Naive thymus-derived CD8-positive, alpha-beta T cell (primary cell): ENCODE measurements at places on chromosomes 13 and 19. TPM values are rescaled to one million over a fixed set of nuclear protein-coding genes. Genes with fewer than 3 reads are reported as not detected.

Gene KCNN4
- 92.9 TPM for total RNA-seq

Gene RTBDN
- total RNA-seq: not detected

Gene GPR4
- not detected for total RNA-seq

Gene IL11
- not detected for total RNA-seq

Gene SIGLEC5
- not detected for total RNA-seq

Gene ZNF610
- total RNA-seq: 7.5 TPM

Gene CYP4F8
- not detected for total RNA-seq

Gene FPR1
- not detected for total RNA-seq

Gene NOTCH3
- 0.05 TPM for total RNA-seq

Gene ZNF254
- total RNA-seq: 21.3 TPM

Gene ZNF20
- 7.4 TPM for total RNA-seq

Gene RHPN2
- total RNA-seq: 1.8 TPM
